ENCODE measurements at places on chromosomes 1 and 21.

DNA sequence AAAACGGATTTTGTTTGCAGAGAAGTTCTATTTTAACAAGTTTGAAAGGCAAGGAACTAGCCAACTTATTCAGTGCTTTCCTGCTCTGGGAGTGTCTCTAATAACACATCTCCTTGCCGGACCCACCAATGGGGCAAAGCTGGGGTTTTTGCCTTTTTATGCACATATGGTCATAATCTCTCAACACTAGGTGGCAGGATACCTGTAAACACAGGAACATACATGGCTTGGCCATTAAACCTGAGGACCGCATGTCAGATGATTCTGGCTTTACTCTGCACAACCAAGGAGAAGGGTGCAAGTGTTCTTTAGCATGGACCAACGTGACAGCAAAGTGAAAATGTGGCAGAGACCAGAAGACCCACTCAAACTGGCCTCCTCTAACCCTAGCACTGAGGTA is 4.9 kb downstream of the TMEM9 start:
- no peak for DNase-seq

DNA sequence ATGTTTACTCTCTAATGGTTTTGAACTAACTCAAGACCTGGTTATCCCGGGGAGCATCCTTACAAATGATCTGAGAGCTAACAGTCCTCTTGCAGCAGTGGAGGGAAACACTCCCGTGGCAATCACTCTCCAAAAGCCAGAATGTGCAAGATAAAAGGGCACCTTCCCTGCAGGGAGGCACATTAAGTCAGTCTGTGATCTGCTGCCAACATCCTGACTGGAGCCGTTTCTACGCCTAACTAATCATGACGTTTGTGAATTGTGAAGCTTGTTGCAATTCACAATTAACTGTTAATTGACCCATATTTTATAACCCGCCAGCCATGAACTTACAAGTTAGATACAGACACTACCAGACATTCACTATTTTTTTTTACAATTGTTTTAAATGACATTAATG is 52.1 kb upstream of the LGALS8 start:
- no peak for DNase-seq

GRCh38 chr1:228824366-228824765 is 89.1 kb downstream of the RHOU start:
- no peak for DNase-seq

DNA sequence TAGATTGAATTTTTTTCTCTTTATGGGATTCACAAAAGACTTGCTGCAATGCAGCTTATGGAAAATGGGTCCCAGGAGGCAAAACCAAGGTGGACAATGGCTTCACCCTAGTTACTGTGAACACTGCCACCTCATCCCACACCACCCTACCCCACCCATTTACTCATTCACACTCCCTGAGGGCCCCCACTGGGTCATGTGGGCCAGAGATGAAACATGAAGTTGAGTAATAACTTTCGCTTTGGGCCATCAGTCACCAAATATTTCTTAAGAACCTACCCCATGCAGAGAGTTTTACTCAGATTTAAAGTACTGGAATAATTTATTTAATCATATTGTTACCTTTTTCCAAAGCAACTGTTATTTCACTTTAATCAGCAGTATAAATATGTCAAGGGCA is 191.8 kb downstream of the TPR start:
- no peak for DNase-seq

- no peak for DNase-seq
Observed at GRCh38 chr1:208256556-208256955, 12.4 kb upstream of the PLXNA2 start.
